ENCODE measurements at places on chromosomes 7 and 10. TPM values are rescaled to one million over a fixed set of nuclear protein-coding genes. Genes with fewer than 3 reads are reported as not detected.
A peak's percentile ranks its signal among the peaks of the same experiment; 100 is the strongest.

DNA sequence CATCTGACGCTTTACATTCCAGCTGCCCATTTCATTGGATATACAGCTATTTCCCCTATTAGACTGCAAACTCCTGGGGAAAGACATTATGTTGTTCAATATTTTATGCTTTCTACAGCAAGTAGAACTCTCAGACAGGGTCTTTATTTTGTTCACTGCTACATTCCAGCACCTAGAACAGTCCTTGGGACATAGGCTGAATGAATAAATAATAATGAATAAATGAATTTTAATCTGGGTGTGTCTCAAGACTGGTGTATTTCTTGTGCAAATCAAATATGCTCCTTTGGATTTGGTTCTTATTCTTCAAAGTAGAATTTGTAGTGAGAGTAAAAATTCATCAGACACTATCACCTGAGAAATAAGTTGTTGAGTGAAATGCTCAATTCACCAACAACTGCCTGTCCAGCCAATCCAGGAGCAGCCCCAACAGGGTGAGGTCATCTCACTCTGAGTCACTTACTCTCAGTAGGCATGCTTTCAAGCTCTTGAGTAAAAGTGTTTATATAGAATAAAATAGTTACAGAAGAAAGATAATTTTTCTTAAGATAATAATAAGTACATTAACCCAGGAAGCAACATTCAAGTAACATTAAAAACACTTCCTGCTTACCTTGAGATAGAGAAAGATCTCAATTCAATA lies 287.5 kb upstream of the NPVF start:
- peaks cover 6% of the 10 kb centered on the region for H3K36me3 ChIP-seq
- no peak overlapping the region for H3K4me3 ChIP-seq
- peaks cover 7% of the 10 kb centered on the region for H3K27me3 ChIP-seq
- no peak overlapping the region for H3K27ac ChIP-seq
- no peak for DNase-seq

DNA sequence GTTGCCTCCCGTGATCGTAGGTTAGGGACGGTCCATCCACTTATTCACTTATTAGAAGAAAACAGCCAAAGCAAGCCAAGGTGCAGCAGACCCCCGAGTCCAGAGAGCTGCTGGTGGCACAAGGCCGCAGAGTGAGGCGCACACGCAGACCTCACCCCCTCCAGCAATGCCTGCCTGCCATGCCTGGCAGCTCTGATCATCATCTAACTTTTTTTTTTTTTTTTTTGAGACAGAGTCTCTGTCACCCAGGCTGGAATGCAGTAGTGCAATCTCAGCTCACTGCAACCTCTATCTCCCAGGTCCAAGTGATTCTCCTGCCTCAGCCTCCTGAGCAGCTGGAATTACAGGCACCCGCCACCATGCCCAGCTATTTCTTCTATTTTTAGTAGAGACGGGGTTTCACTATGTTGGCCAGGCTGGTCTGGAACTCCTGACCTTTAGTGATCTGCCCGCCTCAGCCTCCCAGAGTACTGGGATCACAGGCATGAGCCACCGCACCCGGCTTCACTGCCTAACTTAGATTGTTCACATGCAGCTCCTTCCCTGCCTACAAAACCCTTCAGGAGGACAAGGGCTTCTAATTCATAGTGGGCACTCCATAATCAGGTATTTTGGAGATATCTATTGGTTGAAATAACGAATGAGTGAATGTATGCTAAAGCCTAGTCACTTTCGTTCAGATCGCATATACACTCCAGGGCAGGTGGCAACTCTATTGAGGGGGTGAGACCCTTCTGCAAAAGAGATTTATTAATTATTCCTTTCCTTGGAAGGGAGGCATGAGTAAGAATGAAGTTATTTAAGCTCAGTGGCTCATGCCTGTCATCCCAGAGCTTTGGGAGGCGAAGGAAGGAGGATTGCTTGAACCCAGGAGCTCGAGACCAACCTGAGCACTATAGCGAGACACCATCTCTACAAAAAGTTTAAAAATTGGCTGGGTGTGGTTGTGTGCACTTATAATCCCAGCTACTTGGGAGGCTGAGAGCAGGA lies 15.9 kb downstream of the TRIM56 start:
- peaks cover 9% of the 10 kb centered on the region for H3K4me1 ChIP-seq
- H3K36me3 ChIP-seq: no peaks in the 10 kb centered on the region
- no peak overlapping the region for H3K4me3 ChIP-seq
- H3K27ac ChIP-seq: no peak overlapping the region
- no peak for DNase-seq

DNA sequence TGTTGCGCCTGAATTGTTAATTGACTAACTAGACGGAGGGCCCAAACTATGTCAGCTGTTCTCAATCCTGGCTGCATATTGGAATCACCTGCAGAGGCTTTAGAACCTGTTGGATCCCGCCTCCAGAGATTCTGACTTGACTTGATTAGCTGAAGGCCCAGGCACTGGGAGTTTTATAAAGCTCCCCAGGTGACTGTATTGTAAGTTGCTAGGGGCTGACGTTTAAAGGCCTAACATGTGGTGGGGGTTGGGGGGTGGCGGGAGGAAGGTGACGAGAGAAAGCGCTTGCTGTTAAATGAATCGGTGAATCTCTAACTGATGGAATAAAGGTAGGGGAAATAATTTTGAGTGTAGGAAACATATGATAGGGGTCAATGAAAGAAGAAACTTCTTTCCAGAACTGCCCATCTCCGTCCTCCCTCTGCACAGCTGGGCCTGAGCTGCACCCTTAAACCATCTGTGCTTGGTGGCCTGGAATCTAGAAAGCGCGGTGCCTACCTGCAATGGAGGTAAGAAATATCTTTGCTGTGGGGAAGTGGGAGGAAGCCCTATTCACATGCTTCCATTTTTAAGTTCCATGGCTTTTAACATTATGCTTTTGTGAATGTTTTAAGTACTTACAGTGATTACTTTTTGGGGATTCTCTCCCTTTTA lies 225.0 kb upstream of the FAM3C start:
- H3K27ac ChIP-seq: no peak overlapping the region
- H3K4me1 ChIP-seq: no peaks in the 10 kb centered on the region
- H3K4me3 ChIP-seq: no peak overlapping the region
- no peak for DNase-seq
- no peaks in the 10 kb centered on the region for H3K36me3 ChIP-seq

GRCh38 chr7:40883826-40884225 lies 749.0 kb downstream of the SUGCT start:
- DNase-seq: no peak
- H3K4me3 ChIP-seq: no peak overlapping the region
- H3K27me3 ChIP-seq: no peaks in the 10 kb centered on the region
- H3K27ac ChIP-seq: no peak overlapping the region
- no peaks in the 10 kb centered on the region for H3K4me1 ChIP-seq

- H3K36me3 ChIP-seq: no peaks in the 10 kb centered on the region
- no peaks in the 10 kb centered on the region for H3K4me1 ChIP-seq
- H3K4me3 ChIP-seq: no peak overlapping the region
- no peak for DNase-seq
- no peak overlapping the region for H3K27ac ChIP-seq
Measured at GRCh38 chr10:56622335-56622973, 261.4 kb upstream of the ZWINT start.

DNA sequence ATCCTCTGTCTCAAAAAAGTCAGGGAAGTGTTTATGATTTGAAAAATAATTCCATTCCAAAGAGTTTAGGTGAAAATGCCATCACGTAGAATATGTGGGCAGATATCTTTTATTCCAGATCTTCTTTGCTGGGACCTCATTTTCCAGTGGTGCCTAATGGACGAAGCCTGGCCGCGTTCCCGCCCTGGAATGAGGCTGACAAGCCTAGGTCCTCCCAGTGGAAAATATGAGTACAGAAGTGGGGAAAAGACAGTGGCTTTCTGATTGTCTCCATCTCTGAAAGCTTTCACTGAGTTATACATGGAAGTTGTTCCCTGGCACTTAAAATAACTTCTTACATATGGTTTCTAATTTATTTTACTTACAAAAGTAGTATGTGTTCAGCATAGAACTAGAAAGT lies 139.4 kb downstream of the TACC2 start:
- no peak for DNase-seq
- no peak overlapping the region for H3K27ac ChIP-seq
- no peaks in the 10 kb centered on the region for H3K4me1 ChIP-seq
- no peak overlapping the region for H3K4me3 ChIP-seq
- H3K27me3 ChIP-seq: no peaks in the 10 kb centered on the region
- no peaks in the 10 kb centered on the region for H3K36me3 ChIP-seq

DNA sequence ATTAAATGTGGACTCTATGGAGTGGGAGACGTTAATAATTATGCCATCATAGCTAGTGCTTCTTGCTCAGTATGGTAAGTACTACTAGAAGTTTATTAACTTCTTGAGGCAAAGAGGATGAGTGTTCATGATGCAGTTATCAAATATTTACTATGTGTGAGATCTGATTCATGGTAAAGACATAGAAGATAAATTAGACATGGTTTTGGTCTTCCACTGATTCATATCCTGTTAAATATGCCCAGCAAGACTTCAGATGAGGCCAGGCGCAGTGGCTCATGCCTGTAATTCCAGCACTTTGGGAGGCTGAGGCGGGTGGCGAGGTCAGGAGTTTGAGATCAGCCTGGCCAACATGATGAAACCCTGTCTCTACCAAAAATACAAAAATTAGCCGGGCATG lies 547.1 kb upstream of the ANKRD30A start:
- H3K4me3 ChIP-seq: no peak overlapping the region
- no peak overlapping the region for H3K27ac ChIP-seq
- H3K27me3 ChIP-seq: no peaks in the 10 kb centered on the region
- no peaks in the 10 kb centered on the region for H3K4me1 ChIP-seq
- no peaks in the 10 kb centered on the region for H3K36me3 ChIP-seq

GRCh38 chr7:39761449-39761848 lies 138.1 kb downstream of the RALA start:
- no peak for DNase-seq
- H3K4me3 ChIP-seq: no peak overlapping the region
- H3K36me3 ChIP-seq: peaks cover 2% of the 10 kb centered on the region

GRCh38 chr7:156466272-156466671 lies 174.3 kb upstream of the RNF32 start:
- no peaks in the 10 kb centered on the region for H3K36me3 ChIP-seq
- H3K27ac ChIP-seq: no peak overlapping the region
- no peaks in the 10 kb centered on the region for H3K4me1 ChIP-seq
- no peak overlapping the region for H3K4me3 ChIP-seq
- DNase-seq: no peak

- peaks cover 27% of the 10 kb centered on the region for H3K4me1 ChIP-seq
- peaks cover 26% of the 10 kb centered on the region for H3K27me3 ChIP-seq
- H3K36me3 ChIP-seq: peaks cover 2% of the 10 kb centered on the region
Measured at GRCh38 chr7:150973571-150974451, 4.3 kb downstream of the KCNH2 start.

DNA sequence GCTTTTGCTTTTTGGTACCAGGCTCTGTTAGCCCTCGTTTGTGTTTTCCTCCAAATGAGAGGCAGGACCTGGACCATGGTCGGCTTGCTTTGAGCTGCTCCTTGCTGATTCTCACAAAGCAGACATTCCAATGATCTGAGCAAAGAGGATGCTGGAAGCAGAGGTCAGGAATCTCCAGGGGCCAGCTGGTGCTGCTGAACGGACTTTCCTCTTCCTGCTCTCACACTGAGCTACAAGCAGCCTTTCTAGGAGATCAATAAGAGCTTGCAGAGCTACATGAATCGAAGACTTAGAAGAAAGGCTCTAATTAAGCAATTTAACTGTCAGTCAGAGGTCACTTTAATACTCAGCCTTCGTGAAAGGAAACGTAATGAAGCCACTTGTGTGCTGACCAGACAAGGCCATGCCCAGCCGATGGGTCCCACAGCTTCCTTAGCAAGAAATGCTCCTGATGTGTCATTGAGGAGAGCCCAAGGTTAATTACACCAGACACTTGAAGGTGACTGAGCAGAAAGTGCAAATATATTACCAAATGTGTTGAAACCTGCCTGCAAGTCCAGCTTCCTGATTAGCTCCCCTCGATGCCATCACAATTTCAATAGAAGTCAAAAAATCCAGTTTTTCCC lies 151.3 kb upstream of the RSU1 start:
- H3K27me3 ChIP-seq: no peaks in the 10 kb centered on the region
- H3K4me3 ChIP-seq: no peak overlapping the region
- H3K36me3 ChIP-seq: no peaks in the 10 kb centered on the region
- H3K4me1 ChIP-seq: peaks cover 16% of the 10 kb centered on the region
- DNase-seq: no peak

DNA sequence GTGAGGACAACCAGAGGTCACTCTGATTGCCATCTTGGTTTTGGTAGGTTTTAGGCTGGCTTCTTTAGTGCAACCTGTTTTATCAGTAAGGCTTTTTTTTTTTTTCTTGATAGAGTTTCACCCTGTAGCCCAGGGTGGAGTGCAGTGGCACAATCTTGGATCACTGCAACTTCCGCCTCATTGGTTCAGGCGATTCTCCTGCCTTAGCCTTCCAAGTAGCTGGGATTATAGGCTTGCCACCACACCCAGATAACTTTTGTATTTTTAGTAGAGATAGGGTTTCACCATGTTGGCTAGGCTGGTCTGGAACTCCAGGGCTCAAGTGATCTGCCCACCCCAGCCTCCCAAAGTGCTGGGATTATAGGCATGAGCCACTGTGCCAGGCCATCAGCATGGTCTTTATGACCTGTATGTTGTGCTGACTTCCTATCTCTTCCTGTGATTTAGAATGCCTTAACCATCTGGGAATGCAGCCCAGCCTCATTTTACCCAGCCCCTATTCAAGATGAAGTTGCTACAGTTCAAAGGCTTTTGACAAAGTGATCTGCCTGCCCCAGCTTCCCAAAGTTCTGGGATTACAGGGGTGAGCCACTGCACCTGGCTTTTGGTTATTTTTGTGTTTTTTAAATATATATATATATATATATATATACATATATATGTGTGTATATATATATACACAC lies 7.0 kb upstream of the ZNF425 start:
- H3K27me3 ChIP-seq: no peaks in the 10 kb centered on the region
- peaks cover 6% of the 10 kb centered on the region for H3K4me1 ChIP-seq
- H3K4me3 ChIP-seq: no peak overlapping the region
- no peak overlapping the region for H3K27ac ChIP-seq
- peaks cover 48% of the 10 kb centered on the region for H3K36me3 ChIP-seq

- H3K4me1 ChIP-seq: no peaks in the 10 kb centered on the region
- H3K4me3 ChIP-seq: no peak overlapping the region
- H3K27ac ChIP-seq: no peak overlapping the region
- no peak for DNase-seq
Measured at GRCh38 chr7:79968894-79969293, 165.7 kb upstream of the GNAI1 start.

GRCh38 chr10:119209736-119210355 lies 2.5 kb downstream of the GRK5 start:
- peaks cover 12% of the 10 kb centered on the region for H3K36me3 ChIP-seq
- peak overlapping the region; percentile 76 for H3K27ac ChIP-seq
- H3K4me1 ChIP-seq: peaks cover 65% of the 10 kb centered on the region

- H3K36me3 ChIP-seq: no peaks in the 10 kb centered on the region
- no peaks in the 10 kb centered on the region for H3K4me1 ChIP-seq
- no peak overlapping the region for H3K27ac ChIP-seq
- H3K4me3 ChIP-seq: no peak overlapping the region
- DNase-seq: no peak
- peaks cover 5% of the 10 kb centered on the region for H3K27me3 ChIP-seq
Measured at GRCh38 chr10:44393051-44393630, 8.2 kb upstream of the CXCL12 start.

SLC29A4 gene
- total RNA-seq: 0.42 TPM

CTNNA3 gene
- 2.6 TPM for total RNA-seq

CUBN gene
- 1.2 TPM for total RNA-seq

DPYSL4 gene
- total RNA-seq: 2.2 TPM

C7orf25 gene
- 6.0 TPM for total RNA-seq

TYW1B gene
- total RNA-seq: 3.2 TPM

KCNMA1 gene
- total RNA-seq: 0.16 TPM

JAKMIP3 gene
- 0.08 TPM for total RNA-seq

Data from activated CD8-positive, alpha-beta T cell treated with anti-CD3 and anti-CD28 coated beads, Interleukin-2, amount 10 ng/mL, durations not matched to agents 7 days and 5 days (primary cell).